ENCODE measurements at places on chromosomes 6 and 20.
A peak's percentile ranks its signal among the peaks of the same experiment; 100 is the strongest.

DNA sequence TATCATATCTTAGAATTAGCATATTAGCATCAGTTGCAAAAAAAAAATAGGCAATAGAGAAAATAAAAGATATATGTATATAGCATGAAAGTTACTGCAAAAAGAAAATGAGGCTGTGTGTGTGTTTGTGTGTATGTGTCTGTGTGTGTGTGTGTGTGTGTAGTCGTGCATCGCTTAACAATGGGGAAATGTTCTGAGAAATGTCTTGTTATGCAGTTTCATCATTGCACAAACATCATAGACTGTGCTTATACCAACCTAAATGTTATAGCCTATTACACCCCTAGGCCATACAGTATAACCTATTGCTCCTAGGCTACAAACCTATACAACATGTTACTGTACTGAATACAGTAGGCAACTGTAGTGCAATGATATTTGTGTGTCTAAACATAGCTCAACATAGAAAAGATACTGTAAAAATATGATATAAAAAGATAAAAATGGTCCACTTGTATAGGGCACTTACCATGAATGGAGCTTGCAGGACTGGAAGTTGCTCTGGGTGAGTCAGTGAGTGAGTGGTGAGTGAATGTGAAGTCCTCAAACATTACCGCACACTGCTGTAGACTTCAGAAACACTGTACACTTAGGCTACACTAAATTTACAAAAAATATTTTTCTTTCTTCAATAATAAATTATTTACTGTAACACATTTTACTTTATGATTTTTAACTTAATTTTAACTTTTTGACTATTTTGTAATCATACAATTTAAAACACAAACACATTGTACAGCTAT lies 805.1 kb downstream of the KIF16B start:
- DNase-seq = no peak

- no peak for DNase-seq
Observed at GRCh38 chr6:156028335-156029131, 572.9 kb upstream of the NOX3 start.

DNA sequence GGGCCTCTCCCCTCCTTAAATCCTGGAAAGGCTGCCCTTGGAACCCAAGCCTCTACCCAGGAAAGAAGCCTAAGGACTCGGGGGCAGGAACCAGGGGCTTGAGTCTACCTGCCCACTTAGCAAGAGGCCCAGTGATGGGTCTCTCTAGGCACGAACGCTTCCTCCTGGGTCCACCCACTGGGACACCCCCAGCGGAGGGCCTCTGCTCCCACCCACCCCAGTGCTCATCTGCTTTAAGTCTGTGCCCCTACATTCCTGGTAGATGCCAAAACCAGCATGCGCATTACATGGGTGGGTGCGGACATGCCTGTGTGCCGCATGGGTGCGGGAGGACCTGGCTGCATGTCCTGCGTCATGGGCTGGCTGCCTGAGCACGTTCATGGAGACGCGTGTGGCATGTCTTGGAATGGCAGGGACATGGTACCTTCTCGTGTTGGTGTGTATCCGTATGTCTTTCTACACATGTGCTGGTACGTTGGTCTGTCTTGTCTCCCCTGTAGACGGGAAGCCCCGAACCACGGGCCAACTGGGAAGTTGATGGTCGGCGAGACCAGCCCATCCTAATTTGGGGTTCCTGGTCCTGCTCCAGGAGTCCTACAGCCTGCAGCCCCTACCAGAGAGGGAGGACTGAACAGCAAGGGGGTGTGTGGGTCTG lies 29.3 kb downstream of the SNPH start:
- no peak for DNase-seq

GRCh38 chr6:36121787-36122494 lies 8.4 kb upstream of the MAPK13 start:
- peak; percentile 92 for DNase-seq

- no peak for DNase-seq
Observed at GRCh38 chr20:64212755-64213154, 42.8 kb upstream of the PCMTD2 start.

DNA sequence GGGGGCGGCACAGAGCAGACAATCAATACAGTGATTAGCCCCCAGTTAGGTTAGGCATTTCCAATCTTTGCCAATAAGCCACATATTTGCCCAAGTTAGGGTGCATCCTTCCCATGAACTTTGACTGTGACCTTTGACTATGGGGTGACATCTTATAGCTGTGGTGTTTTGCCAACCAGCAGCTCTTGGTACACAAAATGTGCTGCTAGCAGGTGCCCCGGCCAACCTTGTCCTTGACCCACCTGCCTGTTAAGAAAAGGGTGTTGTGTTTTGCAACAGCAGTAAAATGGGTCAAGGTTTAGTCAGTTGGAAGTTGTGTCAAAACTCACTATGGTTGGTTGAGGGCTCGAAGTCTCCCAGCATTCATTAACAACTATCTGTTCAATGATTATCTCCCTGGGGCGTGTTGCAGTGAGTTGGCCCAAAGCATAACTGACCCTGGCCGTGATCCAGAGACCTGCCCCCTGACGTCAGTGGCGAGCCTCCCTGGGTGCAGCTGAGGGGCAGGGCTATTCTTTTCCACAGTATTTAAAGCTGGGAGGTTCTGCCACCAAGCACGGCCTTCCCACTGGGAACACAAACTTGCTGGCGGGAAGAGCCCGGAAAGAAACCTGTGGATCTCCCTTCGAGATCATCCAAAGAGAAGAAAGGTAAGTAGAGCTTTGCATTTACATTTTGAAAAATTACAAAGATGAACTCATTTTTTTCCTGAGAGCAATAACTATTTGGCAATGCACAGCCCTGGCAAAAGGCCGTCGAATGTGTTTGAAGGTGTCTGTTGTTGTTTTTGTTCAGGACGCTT lies at the start of gene PCK1:
Gene PCK1, plus strand, starts transcription at position 557 of the 802 bp plus-strand sequence. CDS start 302 bp downstream, outside the sequence.
- no peak for DNase-seq

GRCh38 chr6:155125906-155126305 lies 130.8 kb downstream of the TIAM2 start:
- no peak for DNase-seq

GRCh38 chr20:36085686-36086267 lies 68.8 kb upstream of the EPB41L1 start:
- DNase-seq = peak; percentile 96

- DNase-seq = no peak
Observed at GRCh38 chr6:43846556-43846955, 76.5 kb downstream of the VEGFA start.

DNA sequence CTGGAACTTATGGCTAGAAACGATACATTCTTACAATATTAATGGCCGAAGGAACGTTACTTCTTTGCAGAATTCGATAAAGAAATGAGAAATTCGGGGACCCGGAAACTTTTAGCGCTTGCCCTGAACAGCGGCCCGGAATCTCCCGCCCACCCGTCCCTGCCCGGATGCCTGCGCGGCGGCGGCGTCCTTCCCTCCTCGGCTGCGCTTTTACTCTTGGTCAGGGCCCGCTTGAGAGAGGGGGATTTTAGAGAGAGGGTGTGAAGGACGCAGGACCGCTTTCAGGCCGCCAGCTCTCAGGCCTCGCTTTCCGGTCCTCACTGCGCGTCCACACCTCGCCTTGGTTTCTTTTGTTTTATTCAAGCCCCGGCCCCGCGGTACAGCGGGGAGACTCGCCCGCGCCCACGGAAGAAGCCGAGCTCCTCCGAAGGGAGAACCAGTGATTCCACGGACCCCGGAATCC lies 243.7 kb downstream of the ARID1B start:
- peak; percentile 81 for DNase-seq

DNA sequence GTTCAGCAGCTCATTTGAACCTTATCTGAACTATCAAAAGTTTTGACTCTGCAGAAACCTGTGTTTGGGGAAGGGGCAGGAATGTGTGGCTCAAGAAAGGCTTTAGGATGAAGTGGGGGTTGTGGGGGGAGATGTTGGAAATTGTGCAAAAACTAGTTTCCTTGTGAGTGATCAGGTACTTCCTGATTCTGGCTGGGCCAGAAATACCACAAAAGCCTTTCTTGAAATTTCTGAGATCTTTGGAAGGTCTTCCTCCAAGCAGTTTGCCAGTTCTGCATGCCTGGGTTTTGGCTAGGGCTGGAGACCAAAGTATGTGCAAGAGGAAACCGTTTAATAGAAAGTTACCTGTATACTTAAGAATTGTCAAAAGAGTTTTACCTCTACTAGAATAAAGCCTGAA lies 116.6 kb downstream of the BMP2 start:
- no peak for DNase-seq
